ENCODE measurements at places on chromosomes 3 and 15.

DNA sequence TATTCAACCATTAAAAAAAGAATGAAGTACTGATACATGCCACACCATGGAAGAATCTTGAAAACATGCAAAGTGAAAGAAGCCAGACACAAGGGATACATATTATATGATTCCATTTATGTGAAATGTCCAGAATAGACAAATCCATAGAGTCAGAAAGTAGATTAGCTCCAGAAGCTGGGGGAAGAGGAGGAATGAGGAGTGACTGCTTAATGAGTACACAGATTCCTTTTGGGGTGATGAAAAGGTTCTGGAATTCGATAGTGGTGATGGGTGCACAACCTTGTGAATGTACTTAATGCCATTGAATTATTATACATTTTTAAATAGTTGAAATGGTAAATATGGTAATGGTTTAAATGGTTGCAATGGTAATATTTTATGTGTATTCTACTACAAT lies 90.6 kb upstream of the SPATA12 start:
- DNase-seq = no peak

GRCh38 chr15:60070838-60071493 lies 66.9 kb downstream of the FOXB1 start:
- no peak for DNase-seq

DNA sequence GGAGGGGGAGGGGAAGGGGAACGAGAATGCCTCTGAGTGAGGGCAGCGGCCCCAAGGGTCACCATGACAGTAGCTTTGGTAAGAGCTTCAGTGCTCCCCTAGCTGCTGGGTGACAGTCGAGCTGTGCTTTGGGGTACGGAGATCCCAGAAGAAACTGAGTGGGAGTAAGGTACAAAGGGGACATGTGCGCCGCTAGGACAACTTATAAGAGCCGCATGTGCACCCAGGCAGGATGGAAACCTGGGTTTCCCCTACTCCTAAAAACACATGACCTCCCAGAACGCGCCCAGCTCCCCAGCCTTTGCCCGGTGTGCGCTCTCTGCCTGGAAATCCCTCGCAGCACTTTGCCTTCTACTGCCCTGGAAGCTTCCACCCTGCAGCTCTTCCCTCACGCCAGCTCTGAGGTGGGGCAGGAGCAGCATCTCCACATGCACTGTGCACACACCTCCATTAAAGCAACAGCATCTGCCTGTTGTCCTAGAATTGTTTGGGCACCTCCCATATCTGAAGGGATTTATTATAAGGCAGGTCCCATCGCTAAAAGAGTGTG lies 232.2 kb downstream of the ADAMTS17 start:
- DNase-seq = no peak

- DNase-seq = no peak
These were observed 15.9 kb downstream of the ZXDC start for GRCh38 chr3:126459763-126460127.

GRCh38 chr15:62320259-62320658 lies 155.2 kb upstream of the C2CD4B start:
- DNase-seq = no peak

DNA sequence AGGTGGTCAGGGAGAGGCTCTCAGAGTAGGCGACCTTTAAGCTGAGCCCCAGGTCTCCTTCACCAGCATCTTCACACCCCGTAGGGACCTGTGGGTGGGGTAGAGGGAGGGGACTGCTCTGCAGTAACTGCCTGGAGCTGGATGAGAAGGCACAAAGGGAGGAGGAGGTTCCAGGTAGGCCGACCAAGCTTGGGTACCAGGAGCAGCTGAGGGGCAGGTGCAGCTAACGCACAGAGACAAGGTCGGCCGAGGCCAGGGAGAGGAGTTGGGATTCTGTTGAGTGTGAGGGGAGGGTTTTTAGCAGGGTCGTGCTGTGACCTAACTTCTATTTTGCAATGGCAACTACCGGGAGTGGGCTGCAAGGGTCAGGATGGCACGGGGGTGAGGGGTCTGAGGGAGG lies 5.9 kb upstream of the GRIP2 start:
- DNase-seq = no peak

GRCh38 chr3:49174397-49174985 lies 3.1 kb downstream of the KLHDC8B start:
- DNase-seq = no peak

DNA sequence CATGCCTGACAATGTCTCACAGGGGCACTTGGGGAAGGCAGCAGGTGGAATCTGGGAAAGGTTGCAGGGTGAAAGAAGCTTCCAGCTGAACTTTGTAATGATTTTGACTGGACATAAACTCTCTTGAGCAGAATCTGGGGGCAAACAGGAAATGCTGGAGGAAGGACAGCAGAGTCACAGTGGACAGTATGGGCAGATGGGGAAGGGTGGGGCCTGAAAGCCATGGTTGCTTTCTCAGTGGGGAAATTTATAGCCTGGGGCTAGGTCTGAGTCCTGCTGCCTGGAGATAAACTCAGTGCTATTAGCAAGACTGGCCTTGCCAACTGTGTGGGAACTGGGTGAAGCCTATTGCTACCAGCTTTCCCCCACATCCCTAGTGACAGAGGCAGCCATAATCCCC lies 203.2 kb downstream of the OSBPL10 start:
- no peak for DNase-seq

DNA sequence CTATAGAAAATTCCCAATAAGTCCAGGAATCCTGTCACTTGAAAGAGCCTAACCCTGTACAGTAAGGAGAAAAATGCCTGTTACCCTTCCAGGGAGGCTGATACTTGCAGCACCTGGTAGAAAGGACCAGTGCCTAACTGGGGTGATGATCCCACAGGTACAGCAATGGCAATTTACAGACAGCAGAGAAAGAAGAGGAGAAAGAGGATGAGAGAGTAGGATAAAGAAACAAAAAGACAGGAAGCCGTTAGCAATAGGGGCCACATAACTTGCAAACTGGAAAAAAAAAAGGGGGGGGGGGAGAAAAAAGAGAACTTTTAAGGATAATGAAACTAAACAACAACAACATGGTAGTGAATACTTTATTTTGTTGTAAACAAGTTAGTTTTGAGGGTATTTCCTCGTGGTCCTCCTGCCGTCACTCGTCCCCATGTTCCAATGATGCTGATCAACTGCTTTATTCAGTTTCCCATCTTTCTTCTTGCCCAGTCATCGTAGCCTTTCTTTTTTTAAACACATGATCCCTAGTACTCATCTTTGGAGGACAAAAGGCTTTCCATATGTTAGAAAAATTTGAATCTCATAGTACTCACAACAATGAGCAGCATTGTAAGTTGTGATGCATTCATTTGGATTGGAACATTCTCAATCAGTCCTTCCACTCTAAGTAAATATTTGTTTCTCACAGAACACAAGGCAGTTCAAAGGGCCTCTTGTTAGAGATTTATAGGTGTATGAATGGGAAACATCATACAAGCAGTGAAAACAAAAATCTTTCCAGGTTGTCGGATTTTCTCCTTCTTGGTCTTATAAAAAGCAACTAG lies 8.6 kb downstream of the TM4SF1 start:
- DNase-seq = no peak

- no peak for DNase-seq
These were observed 17.6 kb upstream of the ACTL6A start for GRCh38 chr3:179544981-179545645.

- no peak for DNase-seq
These were observed 659.3 kb upstream of the ARRDC4 start for GRCh38 chr15:97301166-97301565.

DNA sequence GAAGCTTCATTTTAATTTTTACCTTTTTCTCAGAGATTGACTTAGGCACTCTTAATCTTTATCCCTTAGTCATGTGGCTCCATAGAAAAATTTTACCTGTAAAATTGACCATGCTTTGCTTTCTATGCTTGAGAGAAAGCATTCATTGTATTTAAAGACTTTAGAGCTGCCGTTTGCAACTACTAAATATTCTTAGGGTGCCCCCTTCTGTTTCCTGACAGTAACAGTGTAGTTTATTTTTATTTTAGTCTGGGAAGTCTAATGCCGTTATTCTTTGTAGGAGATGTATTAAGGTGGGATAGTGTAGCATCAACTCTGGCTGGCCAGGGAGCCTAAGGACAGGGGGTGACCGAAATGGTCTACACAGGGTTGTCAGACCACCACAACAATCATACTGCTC lies 84.5 kb upstream of the SYNPR start:
- DNase-seq = no peak

- DNase-seq = no peak
These were observed 14.5 kb downstream of the SETD2 start for GRCh38 chr3:47149339-47149933.

DNA sequence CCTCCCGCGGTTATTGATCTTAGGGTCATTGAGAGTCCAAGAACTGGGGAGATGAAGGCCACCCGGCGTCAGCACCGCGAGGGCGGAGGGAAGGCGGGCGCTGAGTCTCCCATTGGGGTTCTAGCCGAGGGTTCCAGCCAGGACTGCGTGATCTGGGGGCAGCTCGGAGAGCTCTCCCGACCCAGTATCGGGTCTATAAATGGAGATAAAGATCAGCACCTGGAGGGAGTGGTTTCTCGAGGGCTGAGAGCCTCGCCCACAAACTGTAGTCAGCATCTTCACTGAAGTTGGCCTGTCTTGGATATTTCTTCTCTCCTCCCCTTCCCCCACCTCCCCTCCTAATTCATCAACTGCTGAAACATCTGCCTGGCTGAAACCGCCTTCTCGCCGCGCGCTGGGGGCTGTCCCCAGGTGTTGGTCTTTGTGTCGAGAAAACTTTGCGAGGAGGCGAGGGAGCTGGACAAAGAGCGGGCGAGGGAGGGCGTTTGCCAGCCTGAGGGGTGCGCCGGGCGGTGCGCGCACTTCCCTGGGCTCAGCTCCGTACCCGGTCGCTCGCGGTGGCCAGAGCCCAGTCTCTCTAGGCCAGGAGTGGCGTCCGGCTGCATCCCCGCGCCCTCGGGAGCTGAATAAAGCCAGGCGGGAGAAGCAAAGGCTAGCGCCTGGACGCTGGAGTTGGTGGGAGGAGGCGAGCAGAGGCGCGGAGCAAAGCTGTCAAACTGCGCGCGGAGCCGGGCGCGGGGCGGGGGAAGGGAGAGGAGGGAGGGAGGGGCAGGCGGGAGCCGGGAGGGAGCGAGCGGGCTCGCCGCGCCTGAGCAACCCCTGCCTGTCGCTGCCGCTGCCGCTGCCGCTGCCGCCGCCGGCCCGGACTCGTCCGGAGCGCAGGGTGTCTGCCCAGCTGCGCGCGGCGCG lies at the start of gene ST8SIA2:
Gene ST8SIA2, plus strand, starts transcription at position 811 of the 909 bp plus-strand sequence. CDS start 184 bp downstream, outside the sequence.
- DNase-seq = no peak

GRCh38 chr3:59938828-59939227 lies 889.0 kb upstream of the CFAP20DC start:
- DNase-seq = no peak

DNA sequence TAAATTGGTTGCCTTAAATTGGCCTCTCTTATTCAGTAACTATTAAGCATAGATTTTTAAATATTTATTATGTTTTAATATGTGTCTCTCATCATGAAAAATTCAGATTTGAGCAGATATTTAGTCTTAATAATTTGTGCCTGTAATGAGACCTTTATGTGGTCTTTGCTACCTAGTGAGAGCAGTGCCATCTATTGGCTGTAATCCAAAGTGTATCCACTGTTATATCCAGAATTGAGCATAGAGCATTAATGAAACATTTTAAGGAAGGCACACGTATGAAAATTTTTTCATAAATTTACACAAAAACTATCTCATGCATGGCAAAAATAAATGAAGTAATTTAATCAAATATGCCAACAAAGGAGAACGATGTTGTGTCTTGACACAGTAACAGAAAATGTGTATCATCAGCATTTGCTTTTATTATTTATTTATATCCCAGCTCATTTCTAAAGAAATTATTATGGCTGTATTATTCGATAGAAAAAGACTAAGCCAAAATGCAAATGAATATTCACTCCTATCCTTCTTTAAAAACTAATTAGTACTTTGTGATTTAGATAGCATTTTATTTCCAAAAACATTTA lies 203.5 kb downstream of the RSRC1 start:
- no peak for DNase-seq

GRCh38 chr15:58760385-58761009 lies 10.6 kb upstream of the MINDY2 start:
- no peak for DNase-seq

- no peak for DNase-seq
These were observed 35.0 kb downstream of the EEFSEC start for GRCh38 chr3:128188326-128188725.

GRCh38 chr3:56754741-56755417 lies 46.9 kb downstream of the ARHGEF3 start:
- no peak for DNase-seq

DNA sequence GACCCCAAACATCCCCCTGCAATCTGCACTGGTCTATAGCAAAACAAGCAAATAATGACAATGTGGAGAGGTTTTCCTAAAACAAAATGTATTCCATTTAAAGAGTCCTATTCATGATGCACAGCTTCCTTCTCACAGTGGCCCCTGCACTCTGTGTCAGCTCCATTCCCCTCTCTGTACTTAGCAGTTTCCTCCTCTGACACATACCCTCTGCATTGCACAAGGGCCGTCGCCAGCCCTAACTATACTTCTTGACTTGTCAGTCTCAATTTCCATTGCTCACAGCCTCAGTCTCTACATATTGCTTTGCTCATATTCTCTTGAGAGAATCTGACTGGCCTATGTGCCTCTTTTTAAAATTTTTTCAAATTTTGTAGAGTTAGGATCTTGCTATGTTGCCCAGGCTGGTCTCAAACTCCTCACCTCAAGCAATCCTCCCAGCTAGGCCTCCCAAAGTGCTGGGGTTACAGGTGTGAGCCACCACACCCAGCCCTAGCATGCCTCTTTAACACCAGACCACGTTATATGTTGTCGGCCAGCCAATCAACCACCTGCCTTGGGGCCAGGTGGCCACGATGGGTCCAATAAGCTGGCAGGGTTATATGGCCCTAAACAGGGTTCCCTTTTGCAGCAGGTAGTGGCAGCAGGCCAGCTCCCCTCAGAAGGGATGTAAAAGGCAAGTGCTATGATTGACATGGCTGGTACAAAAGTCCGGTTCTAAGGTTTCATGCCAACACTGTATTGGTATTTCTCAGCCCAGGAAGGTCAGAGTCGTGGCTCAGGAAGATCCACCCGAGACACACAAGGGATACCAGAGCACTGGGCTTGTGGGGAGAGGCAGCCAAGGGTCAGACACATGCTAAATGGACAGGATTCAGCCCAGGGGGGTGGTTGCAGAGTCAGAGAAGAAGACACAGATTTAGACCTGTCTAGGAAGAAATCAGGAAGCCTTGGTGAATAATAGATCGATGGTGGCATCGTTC lies 59.0 kb upstream of the SMAD3 start:
- no peak for DNase-seq

- DNase-seq = no peak
These were observed 462.4 kb upstream of the THBS1 start for GRCh38 chr15:39118510-39118909.

GRCh38 chr15:92652576-92652966 lies 3.0 kb downstream of the FAM174B start:
- no peak for DNase-seq

- DNase-seq = no peak
These were observed 66.0 kb downstream of the TTBK2 start for GRCh38 chr15:42854576-42854975.

Data from amygdala (tissue), 56 donors.